Kidney glomerular epithelial cell (primary cell): ENCODE measurements at places on chromosomes 5 and 9.

DNA sequence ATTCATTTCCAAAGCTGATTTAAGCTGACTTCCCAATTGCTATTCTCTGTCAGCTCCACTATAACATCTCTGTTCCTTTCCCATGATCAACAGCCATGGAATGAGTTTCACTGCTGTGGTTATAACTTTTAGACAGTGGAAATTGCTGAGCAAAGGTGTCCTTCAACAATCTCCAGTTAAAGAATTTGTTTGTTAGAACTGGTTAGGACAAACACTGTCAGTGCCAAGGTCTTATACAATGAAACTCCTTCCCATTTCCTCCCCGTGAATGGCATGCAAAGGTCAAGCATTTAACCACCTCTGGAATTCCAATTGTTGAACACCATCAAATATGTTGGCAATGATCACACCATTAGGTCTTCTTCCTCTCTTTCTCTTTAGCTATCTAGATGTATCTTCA, 45.7 kb upstream of the GHR start:
- peak; percentile 86 for DNase-seq

DNA sequence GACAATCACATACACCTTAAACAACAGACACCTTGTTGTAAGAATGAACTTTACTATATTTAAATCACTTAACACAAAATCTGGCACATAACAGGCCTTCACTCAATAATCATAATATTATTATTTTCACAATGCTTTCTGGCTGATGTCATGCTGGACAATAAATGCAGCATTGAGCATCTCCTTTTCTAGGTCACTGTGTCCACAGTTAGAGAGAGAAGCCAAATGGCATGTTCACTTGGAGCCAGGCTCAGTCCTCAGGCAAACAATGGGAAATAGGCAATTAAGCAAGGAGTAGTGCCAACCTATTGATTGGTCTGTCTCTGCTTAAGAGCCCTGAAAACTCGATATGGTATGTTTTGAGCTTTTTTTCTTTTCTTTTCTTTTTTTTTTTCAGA, 50.6 kb upstream of the KLF4 start:
- no peak for DNase-seq

DNA sequence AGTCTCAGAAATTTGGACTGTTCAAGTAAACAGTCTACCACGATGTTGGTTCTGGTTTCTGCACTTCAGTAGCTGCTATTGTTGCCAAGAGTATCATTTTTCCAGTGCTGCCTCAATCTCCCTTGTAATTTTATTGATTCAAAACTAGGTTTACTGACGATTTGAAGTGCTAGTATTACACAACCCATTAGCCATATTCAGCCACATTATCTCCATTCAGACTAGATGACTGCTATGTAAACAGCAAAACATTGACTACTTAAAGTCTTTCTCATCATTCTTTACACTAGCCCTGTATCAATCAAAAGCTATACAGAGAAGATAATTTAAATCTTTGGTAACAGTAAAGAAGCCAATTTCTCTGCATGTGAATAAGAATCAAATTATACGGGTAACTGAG, 102.0 kb upstream of the TSLP start:
- DNase-seq = no peak

DNA sequence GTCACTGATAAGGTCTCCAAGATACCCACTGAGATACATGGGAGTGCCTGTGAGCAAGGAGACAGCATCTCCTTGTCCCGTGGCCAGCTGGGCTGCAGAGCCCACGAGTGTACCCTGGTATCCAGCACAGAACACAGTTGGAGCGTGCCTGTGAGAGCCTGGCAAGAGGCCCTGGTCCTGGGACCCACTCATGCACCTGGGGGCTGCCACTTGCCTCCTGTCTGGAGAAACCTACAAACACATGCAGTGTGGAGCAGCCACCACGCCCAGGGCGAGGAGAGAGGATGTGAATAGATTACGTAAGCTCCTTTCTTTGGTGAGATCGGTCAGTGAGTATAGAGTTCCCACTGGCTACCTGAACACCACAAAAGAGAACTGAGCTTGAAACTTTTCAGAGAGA, 88.3 kb downstream of the CTNND2 start:
- no peak for DNase-seq

DNA sequence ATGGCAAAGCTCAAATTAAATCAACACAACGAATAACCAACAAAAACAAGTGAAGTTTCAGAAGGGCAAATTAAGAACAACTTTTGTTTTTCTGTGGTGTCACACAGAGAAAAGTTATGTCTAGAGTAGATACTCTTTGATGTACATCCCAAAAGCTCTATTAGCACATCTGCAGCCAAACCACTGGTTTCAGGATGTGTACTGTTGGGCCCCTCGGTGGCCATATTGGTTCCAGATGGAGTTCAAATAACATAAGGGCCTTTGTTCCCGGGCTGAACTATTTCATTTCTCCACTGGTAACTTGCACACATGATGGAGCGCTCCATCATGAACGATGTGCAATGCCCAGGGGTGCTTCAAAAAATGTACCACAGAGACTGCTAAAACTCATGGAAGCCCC, 126.1 kb downstream of the SEMA5A start:
- DNase-seq = no peak

GRCh38 chr5:177430140-177430951, 3.9 kb downstream of the GRK6 start:
- DNase-seq = no peak

GRCh38 chr5:179603308-179603707, 20.2 kb downstream of the HNRNPH1 start:
- no peak for DNase-seq

DNA sequence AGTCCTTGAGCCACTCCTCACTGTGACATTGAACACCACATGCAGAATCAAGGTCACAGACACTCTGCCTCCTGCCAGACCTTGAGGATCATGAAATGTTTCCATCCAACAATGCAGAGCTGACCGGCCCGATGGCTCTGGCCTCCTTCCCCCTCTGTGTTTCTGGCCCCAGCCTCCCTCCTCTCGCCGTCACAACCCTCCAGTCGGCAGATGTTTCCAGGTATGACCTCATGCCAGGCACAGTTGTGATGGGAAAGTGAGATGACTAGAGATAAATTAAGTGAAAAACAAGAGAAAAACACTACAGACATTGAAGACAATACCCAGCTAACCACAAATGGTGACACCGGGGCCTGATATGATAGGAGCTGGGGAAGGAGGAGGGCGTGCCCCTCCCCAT, 9.8 kb downstream of the NTNG2 start:
- DNase-seq = no peak

- no peak for DNase-seq
Observed at GRCh38 chr5:170642066-170642735, 138.4 kb downstream of the KCNIP1 start.

GRCh38 chr9:114315723-114316363, 7.1 kb upstream of the ORM1 start:
- no peak for DNase-seq

GRCh38 chr9:88587885-88588649, 53.1 kb downstream of the NXNL2 start:
- no peak for DNase-seq

DNA sequence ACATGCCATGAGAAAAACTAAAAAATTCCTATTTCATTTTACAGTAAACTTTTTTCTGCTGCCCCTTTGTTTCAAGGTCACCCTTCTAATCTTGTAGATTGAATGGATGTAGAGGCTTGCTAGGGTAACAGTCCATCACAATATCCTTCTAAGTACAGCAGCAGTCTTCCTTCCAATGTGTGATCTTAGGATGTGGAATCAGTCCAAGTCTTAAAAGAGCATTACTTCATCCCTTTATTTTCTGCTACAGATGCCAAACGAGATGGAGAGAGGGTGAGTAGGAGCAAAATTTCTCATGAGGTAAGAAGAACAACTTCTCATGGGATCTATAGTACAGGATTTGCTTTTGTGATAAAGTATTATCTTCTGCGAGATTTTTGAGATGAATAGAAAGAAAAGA, 704 bp upstream of the IL33 start:
- DNase-seq = no peak

DNA sequence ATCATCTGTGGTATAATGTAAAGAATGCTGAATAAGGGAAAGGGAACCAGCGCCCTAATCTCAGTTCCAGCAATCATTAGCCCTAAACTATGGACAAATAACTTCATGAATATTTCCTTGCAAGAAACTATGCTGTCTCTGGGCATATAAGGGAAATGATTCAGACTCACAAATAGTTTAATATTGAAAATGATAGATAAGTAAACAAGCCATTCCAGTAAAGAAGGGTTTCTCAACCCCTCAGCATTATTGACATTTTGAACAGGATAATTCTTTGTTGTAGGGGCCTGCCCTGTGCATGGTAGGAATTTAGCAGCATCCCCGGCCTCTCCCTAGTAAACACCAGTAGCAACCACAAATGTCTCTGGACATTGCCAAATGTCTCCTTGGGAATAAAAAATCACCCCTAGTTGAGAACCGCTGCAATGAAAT, 23.8 kb downstream of the C5 start:
- DNase-seq = no peak

DNA sequence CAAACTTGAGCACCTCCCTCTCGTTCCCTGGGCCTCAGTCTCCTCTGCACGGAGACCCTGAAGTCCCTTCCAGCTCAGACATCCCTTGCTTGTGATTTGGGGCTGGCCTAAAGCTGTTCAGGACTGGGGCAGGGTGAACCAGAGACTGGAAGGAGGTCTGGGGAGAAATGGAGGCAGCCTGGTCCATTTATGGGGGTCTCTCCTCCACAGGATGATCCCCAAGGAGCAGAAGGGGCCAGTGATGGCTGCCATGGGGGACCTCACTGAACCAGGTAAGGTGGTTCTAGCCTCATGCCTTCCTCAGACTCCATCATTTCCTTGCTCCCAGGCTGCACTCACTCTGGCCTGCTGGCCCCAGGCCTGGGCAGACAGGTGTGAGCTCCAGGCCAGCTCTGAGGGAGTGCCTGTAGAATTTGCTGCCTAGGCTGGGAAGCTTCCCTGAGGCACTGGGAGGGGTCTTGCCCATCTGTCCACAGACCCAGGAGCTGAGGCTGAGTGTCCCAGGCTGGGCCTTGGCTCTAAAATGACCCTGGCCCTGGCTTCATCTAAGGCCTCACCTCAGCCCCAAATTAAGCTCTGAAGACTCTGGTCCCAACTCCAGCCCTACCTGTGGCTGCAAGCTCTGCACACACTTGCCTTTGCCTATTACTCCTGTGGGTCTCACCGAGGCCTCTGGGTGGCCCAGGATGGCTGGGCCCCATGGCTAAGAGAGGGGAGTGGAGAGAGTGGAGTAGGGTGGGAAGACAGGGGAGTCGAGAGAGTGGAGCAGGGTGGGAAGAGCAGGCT, 1.9 kb downstream of the MYOZ3 start:
- no peak for DNase-seq

DNA sequence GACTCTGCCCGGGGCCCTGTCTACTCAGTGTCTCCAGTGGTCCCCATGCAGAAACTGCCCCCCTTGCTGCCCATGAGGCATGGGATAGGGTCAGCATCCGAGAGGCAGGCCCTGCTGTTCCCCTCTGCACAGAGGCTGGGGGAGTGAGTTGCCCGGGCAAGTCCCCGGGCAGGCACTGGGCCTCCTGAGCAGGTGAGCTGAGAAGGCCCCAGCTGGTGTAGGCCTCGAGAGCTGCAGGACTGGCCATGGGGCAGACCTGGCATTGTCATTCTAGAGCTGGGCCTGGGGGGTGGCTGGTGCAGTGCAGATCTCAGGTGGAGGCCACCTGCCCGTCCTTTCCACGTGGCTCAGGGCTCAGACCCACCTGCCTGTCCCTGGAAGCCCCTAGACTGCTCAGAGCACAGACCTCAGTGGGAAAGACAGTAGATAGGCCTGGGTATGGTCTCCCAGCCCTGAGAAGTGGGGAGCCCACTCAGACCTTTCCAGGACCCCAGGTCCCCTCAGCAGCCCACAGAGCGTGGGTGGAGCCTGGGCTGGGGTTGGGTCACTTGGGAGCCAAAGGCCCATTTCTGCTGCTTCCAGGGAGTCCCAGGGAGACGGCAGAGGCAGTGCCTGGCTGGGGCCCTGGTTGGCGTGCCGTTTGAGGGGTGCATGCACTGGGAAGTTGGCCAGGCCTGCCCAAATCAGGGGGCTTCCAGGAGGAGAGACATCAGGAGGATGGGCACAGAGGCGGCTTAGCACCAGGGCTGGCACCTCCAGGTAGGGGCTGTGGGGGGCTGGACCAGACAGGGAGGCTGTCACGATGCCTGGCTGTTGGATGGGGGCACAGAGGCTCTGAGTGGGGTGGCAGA, 4.8 kb upstream of the NOTCH1 start:
- DNase-seq = no peak

DNA sequence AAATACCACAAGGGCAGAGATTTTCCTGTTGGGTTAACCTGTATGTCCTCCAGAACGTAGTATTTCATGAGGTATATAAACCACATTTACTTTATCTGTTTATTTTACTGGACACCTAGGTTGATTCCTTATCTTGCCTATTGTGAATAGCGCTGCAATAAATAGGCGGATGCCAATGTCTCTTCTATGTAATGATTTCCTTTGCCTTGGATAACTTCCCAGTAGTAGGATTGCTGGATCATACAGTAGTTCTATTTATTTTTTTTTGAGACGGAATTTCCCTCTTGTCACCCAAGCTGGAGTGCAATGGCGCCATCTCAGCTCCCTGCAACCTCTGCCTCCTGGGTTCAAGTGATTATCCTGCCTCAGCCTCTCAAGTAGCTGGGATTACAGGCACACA, 15.6 kb upstream of the TUT7 start:
- DNase-seq = no peak

- no peak for DNase-seq
Observed at GRCh38 chr5:59134471-59135163, 551.7 kb downstream of the RAB3C start.

DNA sequence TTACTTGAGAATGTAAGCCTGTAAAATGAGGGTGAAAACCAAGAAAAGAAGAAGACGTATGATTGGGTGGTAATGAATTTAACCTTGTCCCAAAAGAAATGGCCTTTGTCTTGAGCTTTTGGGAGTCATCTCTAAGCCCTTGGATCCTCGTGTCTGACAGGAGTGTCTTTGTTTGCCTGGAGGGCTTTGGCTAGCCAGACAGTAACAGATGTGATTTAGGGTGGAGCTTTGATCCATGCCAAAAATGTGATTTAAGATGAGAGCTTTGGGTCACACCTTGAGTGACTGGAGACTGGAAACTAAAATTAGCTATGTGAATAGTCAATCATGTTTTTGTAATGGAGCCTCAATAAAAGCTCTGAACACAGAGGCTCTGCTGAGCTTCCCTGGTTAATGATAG, 25.9 kb upstream of the ZFAND5 start:
- no peak for DNase-seq

- no peak for DNase-seq
Observed at GRCh38 chr5:103428411-103428871, 134.1 kb downstream of the NUDT12 start.

GRCh38 chr9:82247318-82247717, 258.7 kb downstream of the SPATA31D1 start:
- no peak for DNase-seq

GRCh38 chr5:143008809-143009521, 238.8 kb downstream of the ARHGAP26 start:
- DNase-seq = peak; percentile 92

DNA sequence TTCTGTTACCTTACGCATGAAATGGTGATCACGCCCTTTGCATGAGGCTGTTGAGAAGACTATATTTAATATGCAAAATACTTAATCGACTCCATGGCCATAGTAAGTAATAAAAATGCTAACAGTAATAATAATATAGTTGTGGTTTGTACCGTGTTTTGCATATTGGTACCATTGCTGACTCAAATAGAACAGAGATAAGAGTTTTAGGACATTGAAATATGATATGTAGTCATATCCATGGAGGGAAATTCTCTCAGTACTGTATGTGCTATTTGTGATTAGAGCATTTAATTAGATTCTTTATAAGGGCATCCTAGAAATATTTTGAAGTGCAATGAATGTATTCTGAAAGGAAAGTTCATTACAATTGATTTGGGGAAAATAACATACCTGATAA, 41.9 kb downstream of the CFAP90 start:
- no peak for DNase-seq

- DNase-seq = no peak
Observed at GRCh38 chr5:101425339-101425859, 522.3 kb upstream of the ST8SIA4 start.
